ENCODE measurements at places on chromosomes 13 and 19.
A peak's percentile ranks its signal among the peaks of the same experiment; 100 is the strongest.

DNA sequence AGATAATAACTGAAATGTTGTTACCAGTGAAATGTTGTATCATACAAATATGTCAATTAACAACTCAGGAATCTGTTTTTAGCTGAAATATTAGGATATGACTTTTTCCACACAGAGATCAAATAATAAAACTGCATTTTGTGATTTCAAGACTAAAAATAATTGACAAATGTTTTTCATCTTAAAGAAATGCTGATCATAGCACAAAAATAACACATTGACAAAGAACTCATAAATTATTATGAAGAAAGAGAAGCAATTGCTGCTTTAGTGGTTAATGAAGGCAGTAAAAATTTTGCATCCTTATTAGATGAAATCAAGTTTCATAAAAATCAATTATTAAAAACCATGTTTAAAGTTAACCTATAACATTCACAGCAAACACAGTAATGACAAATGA, 1417.3 kb downstream of the OLFM4 start:
- DNase-seq, result no peak

DNA sequence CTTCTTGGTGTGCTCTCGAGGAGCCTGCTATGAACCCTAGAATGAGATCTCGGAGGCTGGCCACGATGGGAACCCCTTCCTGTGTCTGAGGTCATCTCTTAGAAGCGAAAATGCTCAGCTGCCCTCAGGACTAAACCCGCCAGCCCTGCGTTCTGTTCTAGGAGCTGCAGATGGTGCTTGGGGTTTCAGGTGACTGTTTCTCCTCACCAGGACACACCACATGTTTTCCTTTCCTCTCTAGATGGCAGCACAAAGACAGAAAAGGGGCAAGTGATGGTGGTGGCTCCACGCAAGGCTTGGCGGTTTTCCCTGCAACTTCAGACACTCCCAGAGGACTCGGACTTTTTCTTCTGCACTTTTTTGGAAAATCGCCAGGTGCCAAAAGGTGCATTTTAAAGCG, 60.1 kb downstream of the RNASEH2B start:
- peak; percentile 48 for DNase-seq

- DNase-seq, result peak; percentile 85
These were observed 920 bp upstream of the UBE2L5 start for GRCh38 chr13:30421093-30422053.

- no peak for DNase-seq
These were observed 12.7 kb downstream of the PRKCG start for GRCh38 chr19:53894707-53895106.

- DNase-seq, result no peak
These were observed 134.2 kb downstream of the FRY start for GRCh38 chr13:32165796-32166195.

- DNase-seq, result no peak
These were observed 220.7 kb upstream of the MIR17HG start for GRCh38 chr13:91126806-91127205.

- no peak for DNase-seq
These were observed 21.2 kb downstream of the FUZ start for GRCh38 chr19:49791776-49792445.

- no peak for DNase-seq
These were observed 801.4 kb downstream of the SLITRK6 start for GRCh38 chr13:84997858-84998257.

GRCh38 chr19:48806818-48807589, 3.8 kb downstream of the BCAT2 start:
- DNase-seq, result peak; percentile 72

DNA sequence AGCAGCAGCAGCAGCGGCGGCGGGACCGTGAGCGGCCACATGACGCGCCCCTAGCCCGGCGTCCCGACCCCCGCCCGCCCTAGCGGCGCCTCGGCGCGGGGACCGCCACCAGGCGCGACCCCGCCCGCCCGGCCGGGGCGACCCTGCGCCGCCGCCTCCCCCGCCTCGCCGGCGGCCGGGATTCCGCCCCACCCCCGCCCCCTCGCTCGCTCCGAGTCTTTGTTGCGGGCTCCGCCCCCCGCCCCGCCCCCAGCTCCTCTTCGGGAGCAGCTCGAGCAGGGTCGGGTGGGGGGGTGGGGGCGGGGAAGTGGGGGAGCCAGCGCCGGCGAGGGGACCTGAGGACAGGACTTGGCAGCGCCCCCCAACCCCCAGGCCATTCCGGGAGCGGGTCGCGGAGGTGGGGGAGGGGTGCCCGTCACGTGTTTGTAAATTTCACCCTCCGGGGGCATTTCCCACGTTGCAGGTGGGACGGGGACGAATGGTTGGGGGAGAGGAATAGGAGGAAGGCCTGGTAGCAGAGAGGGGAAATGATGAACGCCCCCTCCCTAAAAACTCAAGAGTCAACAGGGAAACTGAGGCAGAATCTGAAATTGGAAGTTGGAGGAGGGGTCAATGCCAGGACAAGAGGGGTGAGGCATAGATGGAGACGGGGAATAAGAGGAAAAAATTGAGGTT, at the start of gene OLFM2:
OLFM2 (minus strand) TSS at position 190 of the 675 bp plus-strand sequence; CDS start at position 41, 149 bp downstream.
- peak; percentile 85 for DNase-seq

- DNase-seq, result no peak
These were observed 146.5 kb upstream of the SOX21 start for GRCh38 chr13:94858856-94859255.

GRCh38 chr13:36214163-36214921, at the start of gene SOHLH2:
Gene SOHLH2 (minus strand): TSS chr13:36214556. CDS start chr13:36214526, 30 bp downstream.
- DNase-seq, result no peak

GRCh38 chr19:6576869-6577475, 14.0 kb downstream of the CD70 start:
- no peak for DNase-seq

DNA sequence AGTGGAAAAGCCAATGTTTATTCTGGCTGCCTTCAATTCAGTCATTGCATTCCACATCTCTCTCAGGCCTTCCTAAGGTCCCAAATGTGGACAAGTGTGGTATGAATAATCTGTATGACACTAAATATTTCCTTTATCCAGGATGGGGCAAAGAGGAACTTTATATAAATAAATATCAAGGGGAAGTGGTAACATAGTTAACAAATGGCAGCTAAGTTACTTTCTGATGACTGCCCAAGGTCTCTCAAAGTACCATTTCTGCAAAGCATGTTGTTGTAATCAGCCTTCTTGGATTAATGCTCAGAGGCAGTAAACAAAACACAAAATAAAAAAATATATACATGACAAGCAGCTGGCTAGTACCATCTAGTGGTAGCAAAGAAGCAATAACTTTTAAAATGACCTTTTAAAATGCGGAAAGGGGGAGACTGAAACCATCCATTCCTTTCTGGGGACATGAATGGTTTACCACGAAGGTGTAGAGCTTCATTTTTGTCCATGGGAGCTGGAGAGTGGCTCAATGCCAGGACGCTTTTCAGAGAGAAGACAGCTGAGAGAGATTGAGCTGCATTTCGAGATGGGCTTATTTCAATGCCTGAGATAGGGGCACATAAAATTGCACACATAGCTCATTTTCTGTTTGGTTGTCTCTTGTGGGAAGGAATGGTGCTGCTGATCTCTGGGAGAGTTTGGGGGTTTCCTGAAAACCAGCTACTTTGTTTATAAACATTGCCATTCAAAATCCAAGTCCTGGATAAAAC, 259.2 kb downstream of the RFC3 start:
- no peak for DNase-seq

- no peak for DNase-seq
These were observed 50.3 kb downstream of the ARHGEF7 start for GRCh38 chr13:111165241-111166010.

DNA sequence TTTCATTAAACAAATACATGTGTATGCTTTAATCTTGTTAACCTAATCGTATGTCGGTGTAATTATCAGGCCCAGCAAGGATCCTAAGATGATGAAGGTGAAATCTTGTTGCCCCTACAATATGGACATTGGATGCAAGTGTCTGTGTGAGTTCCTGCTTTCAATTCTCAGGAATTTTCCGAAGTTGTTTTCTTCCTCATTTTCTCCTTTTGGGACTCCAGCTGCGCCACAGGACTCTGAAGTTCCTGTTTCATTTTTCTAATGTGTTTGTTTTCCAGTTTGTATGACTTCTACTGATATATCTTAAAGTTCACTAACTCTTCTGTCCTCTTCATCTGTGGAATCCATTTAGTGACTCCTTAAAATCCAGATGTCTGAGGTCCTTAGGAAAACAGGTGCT, 11.9 kb upstream of the OR7D2 start:
- no peak for DNase-seq

DNA sequence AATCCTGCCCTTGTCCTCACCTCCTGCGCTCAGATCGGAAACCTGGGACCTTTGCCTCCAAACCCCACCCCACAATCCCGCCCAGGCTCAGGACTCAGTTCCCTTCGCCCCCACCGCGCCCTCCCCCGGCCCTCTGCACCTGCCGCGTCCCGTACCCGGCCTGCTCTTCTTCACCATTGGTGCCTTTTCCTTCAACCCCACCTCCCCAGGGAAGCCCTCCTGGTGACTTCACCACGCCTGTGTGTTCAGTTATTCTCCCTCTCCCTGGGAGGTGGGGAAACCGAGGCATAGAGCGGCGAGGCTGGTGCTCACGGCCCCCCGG, 19.3 kb upstream of the TCF3 start:
- no peak for DNase-seq

GRCh38 chr13:66995203-66995611, 234.9 kb downstream of the PCDH9 start:
- DNase-seq, result no peak

GRCh38 chr19:49656456-49657109, 9.1 kb downstream of the IRF3 start:
- no peak for DNase-seq

DNA sequence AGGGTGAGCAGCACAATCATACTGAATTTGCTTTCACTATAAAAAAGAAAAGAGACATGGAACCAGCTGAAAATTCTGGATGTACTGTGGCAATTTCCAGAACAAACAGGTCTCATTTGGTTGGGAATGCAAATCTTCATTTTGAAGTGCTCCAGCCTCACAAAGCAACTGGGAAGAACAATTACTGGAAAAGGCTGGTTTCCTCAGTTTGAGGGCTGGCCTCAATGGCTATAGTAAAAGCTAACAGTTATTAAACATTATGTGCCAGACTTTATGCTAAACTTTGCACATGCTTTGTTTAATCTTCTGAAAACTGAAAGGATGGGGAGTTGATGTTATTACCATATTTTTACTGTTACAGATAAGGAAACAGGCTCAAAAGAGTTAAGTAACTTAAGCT, 3.0 kb downstream of the OBI1 start:
- no peak for DNase-seq

DNA sequence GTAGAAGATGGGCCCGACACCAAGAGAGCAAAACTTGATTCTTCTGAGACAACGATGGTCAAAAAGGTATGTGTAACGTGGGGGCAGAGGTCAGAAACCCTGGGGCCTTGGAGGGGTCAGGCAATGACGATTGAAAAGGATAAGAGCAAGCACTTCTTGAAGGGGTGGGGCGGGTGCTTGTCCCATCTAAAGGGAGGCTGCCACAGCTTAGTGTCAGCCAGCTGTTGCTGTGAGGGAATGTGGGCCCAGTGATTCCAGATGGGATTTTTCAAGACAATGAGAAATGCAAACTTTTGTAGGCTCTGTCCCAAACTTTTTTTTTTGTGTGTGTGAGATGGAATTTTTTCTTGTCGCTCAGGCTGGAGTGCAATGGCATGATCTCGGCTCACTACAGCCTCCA, 24.5 kb downstream of the SAE1 start:
- DNase-seq, result no peak

DNA sequence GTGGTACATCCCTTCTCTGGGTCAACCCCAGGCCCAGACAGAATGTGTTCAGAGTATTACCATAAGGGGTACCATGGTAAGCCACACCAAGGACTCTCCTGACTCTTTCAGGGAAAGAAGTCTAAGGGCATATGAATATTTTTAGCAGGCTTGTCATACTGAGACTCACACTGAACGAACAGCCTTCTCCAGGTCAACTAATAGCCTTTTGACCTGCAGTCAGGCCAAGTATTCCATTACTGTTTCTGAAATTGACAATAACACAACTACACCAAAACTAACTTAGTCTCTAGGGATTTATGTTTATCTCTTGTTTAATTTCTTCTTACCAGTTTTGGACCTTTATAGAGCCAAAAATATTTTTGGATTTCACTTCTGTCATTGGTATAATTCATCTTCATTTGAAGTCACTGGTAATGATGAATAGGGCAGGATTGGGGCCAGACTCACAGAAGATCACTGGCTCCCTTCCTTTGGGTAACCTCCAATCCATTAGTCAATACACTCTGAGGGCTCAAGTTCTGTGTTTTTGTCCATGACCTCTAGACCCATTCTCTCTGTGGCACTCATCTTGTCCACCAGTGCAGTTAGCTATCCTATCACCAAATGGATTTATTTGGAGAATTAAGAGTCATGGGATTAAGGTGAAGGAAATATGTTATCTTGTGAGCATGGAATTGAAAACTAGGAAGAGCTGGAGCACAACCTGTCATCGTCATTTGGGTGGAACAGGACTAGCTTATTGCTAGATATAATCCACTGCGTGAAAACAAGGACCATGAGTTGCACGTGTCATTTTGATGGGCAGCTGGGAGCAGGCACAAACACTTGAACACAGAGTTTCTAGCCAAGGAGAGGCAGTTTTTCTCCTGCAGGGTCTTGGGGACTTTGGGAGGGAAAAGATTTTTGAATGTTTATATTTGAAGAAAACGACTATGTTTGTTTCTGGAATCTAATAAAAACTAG, 313.3 kb downstream of the DCLK1 start:
- DNase-seq, result no peak

DNA sequence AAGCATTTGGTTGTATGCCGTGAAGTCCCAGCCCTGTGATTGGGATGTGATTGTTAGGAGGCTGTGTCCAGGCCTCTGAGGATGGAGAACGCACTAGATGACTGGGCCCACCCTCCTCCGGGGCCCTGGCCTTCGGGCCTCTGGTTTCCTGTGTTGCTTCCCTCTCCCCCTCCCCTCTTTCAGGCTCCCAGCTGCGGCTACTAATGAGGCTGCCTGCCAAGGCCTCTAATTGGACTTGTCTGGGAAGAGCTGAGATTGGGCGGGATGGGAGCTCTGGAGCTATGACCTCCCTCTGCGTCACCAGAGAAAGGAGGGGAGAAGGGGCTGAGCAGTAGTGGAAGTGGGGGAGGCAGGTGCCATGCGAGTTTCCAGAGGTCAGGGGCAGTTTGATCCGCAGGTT, 9.9 kb downstream of the PTH2 start:
- no peak for DNase-seq

DNA sequence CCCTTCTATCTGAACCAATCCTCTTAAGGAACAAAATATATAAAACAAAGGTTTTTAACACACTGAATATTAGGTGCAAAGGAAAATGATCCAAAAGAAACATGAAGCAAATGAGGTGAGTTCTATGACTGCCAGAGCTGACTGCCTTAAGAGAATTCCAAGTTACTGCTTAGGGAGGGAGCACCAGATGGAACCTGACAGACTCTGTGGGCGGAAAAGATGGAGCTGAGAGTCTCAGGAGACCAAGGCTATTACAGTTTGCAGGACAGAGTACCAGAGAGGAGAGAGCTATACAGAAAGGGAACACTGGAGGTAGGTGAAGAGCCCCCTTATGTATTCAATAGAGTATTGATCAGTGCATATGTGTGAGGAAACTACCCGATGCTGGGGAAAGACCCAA, 87.2 kb downstream of the B3GLCT start:
- DNase-seq, result no peak

- no peak for DNase-seq
These were observed 37.9 kb upstream of the UBL3 start for GRCh38 chr13:29888306-29888705.

- DNase-seq, result no peak
These were observed 17.4 kb upstream of the NPAS1 start for GRCh38 chr19:47002106-47002766.
